ENCODE measurements at places on chromosomes 2 and 18. TPM values are rescaled to one million over a fixed set of nuclear protein-coding genes. Genes with fewer than 3 reads are reported as not detected.
A peak's percentile ranks its signal among the peaks of the same experiment; 100 is the strongest.

DNA sequence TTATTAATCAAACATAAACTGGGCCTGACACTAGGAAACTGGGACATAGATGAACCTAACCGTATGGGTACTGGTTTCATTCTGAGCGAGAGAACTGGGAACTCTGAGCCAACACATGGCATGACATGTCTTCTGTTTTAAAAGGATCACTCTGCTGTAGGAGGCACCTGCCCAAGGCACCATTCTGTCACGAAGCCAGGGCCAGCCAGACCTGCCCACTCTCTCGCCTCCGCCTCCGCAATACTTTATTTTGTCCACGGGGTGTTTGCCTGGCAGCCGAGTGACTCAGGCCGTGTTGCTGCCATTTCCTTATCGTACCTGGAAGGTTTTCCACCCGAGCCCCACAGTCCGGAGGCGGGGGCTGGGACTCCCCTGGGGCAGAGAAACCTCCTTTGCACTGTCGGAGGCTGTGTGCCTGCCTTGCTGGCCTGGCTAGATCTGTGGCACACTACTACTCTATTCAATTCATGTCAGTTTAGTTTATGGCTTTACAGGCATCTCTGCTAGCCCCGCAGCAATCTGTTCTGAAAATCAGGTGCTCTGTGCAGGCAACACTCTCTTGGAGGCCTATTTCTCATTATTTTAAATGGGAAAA lies 120.4 kb upstream of the ACKR3 start:
- no peak for DNase-seq

GRCh38 chr18:3607309-3608098 lies 157.5 kb downstream of the TGIF1 start:
- DNase-seq: no peak

DNA sequence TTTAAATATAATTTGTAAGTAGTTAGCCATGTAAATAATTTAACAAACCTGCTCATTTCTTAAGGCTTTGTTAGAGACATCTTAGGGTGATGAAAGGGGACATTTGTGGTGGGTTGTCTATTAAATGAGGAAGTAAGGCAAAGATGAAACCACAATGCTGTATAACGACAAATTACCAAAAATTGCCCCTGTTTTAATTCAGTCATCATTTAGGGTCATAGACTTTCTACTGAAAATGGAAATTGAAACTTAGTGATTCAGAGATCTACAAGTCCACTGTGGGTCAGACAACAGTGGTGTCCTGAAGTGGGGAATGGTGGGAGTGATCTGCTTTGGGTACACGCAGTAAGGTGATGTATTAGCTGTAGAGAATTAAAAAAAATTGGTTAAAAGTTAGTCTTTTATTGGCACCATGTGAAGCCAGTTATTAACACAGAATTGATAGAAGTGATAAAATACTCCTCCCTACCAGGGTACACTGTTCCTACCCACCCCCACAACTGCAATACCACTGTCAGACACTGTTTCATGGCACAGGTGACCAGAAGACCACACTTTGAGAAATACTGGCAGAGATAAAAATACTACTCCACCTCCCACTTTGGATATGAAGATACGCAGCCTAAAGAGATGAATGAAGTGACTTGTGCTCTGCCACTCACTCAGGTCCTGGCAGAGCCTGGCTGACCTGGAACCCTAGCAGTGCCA lies 13.4 kb downstream of the CERS6 start:
- DNase-seq: no peak

GRCh38 chr2:70087702-70088597 lies 673 bp downstream of the PCBP1 start:
- peak; percentile 73 for DNase-seq

DNA sequence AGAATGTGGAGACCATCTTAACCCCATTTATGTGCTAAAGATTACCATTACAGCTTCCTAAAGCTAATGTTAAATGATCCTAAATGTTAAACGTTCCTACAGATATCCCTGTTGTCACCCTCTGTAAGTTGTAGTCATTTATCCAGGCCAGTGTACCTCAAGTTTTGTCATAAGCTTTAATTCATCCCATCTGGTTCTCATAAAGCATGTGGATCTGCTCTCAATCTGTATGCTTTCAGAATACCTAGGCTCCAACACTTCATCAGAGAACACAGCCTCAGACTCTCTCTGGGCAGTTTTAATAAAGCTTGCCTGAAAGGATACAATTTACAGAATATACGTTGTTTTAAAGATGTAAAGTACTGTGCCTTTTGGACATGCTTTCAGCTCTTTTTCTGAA lies 4.2 kb upstream of the CCDC178 start:
- DNase-seq: no peak

GRCh38 chr2:202290316-202290715 lies 24.8 kb downstream of the NOP58 start:
- no peak for DNase-seq

GRCh38 chr2:60354713-60355112 lies 198.7 kb downstream of the BCL11A start:
- no peak for DNase-seq

DNA sequence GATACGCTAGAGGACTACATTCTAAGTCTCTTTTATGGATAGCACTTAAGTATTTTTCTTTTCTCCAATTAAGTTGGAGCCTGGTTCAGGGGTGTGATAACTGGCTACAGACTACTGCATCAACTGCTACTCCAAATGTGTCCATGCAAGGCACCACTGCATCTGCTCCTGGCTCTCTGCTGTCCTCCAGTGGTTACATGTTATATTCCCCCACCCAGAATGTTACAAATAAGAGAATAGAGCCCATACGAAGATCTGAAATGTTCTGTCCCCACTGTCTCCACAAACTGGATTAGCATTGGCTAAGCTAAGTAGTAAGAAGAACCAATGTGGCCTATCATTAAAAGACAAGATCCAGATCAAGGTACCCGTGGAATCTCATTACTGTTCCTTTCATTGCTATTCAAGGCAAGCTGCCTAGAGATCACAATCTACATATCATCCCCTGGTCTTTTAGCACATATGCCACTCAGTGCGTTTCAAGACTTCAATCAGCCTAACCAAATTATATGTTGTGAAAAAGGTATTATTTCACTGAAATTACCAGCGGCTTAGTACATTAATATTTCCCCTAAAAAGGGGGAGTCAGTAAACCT lies 308.3 kb upstream of the SLC8A1 start:
- no peak for DNase-seq

DNA sequence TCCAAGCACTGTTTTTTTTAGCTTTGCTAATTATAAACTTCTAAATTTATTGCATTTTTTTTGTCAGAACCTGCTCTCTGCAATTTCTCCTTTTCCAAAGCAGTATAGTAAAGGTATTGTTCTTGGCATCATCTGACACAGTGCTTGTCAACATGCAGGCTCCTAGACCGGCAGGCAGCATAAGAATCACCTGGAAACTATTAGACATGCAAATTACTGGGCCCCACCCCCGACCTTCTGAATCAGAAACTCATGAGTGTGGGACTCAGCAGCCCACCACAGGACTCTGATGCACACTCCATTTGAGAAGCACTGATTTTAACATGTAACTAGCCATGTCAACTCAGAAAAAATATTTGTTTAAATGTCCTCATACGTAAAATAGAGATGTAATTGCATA lies 551.1 kb upstream of the CELF4 start:
- no peak for DNase-seq

- DNase-seq: no peak
Observed at GRCh38 chr2:237530472-237531433, 35.6 kb upstream of the PRLH start.

- peak; percentile 68 for DNase-seq
Observed at GRCh38 chr2:136116813-136117390, 1.0 kb downstream of the CXCR4 start.

DNA sequence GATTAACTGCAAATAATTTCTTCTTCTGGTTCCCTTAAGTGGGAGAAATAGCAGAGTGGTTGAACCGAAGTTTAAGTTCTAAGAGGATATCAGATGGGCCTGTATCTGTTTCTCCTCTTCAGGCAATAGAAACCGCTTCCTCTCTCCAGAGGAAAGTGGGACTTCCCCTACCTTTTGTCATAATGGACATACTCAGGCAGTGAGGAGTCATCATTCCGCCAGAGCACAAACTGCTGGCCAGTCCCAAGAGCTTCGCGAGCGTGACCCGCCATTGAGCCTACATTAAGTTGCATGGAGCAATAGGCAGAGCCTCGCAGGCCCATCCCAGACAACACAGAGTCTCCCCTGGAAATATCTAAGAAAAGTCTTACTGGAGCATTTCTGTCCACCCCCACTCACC lies 158.9 kb downstream of the LDLRAD4 start:
- peak; percentile 49 for DNase-seq

- no peak for DNase-seq
Observed at GRCh38 chr2:98583816-98584618, 24.3 kb downstream of the COA5 start.

DNA sequence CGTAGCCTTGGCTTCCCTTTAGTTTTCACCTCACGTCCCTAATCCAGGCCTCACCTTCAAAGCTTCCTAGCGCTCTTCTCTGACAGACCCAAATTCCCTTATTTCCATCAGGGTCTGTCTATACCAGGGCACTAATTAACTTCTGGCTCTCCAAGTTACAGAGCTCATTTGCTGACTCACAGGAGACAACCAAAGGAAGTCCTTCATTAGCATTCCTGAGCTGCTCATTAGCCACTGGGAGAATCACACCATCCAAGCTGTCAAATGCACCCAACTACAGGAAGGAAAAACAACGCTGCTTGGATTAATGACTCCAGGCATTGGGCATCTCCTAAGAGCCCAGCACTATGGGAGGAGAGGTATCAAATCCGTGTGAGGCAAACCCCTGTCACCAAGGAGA lies 109.8 kb upstream of the ALK start:
- no peak for DNase-seq

DNA sequence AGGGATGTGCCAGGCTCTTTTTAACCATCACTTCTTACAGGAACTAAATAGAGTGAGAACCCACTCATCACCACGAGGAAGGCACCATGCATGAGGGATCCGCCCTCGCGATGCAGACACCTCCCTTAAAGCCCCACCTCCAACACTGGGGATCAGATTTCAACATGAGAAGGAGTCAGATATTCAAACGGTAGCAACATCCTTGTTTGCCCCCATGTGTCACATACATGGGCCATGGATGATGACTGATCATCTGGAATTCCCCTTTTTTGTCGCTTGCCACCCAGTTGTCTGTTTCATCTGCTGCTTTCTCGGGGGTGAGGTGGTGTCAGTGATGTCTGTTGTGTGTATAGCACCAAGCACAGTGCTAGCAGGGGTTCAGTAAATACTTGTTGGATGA lies 57.9 kb downstream of the NCK2 start:
- no peak for DNase-seq

DNA sequence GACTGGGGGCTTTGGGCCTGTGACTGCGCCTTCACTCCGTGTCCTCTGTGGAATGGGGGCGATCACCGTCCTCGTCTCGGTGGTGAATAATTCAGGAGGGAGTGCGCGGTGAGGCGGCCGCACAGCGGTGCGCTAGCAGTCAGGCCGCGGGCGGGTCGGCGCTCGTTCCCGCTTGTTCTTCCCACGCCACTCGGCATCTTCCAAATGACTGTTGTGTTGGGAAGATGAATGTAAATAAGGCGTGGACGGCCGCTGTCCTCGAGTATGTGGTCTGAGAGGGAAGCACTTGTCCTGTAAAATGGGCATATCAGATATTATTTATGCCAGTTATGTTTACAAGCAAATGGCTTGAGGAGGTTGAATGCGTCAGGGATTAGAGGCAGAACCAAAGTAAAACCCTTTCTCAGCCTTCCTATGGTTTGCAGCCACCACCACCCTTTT lies 608 bp upstream of the VPS4B start:
- DNase-seq: no peak

DNA sequence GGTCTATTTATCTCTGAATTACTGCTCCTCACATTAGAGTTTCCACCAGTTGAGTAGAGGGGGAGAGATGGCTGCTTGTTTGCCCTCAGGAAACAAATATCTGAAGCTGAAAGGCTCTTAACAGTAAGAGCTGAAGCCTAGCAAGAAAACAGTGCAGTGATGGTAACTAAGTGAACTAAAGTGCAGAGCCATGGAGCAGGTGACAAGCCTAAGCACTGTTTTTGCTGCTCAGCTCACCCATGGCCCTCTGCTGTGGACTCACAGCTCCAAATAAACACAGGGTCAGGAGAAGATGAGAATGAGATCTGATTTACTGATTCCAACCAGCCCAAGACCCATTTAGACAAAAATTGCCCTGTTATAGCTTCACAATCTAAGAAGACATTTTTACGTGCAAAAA lies 118.4 kb downstream of the ETAA1 start:
- DNase-seq: no peak

GRCh38 chr18:63224630-63225029 lies 94.9 kb downstream of the BCL2 start:
- no peak for DNase-seq

DNA sequence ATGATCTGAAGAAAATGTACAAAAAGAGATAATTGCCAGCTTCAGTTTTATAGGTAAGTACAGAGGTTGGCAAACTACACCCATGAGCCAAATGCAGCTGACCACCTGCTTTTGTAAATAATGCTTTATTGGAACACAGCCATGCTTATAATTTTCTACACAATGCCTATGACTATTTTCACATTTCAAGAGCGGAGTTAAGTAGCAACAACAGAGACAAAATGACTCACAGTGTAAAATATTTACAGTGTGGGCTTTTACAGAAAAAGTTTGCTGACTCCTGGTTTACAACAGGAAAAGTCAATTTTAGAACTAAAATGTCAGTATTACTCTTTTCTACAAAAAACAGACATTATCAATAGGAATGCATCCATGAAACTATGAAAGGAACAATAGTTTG lies 26.0 kb downstream of the CWC22 start:
- DNase-seq: no peak

DNA sequence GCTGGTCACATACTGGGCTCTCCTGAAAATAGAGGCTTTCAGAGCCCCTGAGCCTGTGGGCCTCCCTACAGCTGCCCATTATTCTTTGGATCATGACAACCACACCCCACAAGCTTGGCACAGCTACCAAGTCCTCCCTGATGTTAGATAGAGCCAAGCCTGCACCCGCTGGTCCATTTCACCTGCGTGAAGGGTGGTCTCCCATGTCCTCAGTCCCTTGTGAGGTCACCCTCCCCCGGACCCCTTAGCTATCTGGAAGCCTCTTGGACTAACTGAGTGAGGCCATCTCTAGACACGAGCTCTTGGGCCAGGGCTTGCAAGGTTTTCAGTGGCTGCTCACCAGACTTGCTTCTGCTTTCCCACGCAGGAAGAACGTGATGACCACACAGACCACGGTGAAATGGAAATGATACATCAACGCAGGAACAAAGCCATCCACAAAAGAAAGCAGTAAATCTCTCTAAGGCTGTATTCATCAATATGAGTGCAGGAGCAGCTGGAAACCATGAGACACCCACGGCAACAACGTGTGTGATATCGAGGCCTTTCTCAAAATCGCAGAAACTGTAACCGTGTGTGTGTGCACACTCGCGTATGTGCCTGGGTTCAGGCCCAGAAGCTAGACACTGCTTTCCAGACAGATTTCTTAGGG lies 10.1 kb upstream of the MAL start:
- DNase-seq: no peak

Gene STARD6
- total RNA-seq: not detected

Gene CGREF1
- total RNA-seq: not detected

Gene KCNG2
- total RNA-seq: 2.3 TPM

Gene MDH1B
- total RNA-seq: 23.9 TPM

Gene STK39
- total RNA-seq: 51.9 TPM

Gene CROCC2
- total RNA-seq: not detected

Gene ASTL
- total RNA-seq: not detected

Gene C1QL2
- total RNA-seq: not detected

Gene DYNC1I2
- 72.4 TPM for total RNA-seq

Gene DSG1
- total RNA-seq: 0.38 TPM

Gene CRYGC
- not detected for total RNA-seq

Gene GPR155
- 1.8 TPM for total RNA-seq

Gene TUBA3E
- total RNA-seq: not detected

Gene IGFBP5
- 41.5 TPM for total RNA-seq

Gene ANKRD62
- not detected for total RNA-seq

Gene FAM161A
- total RNA-seq: 7.4 TPM

Gene ACKR3
- total RNA-seq: 22.5 TPM

Gene MARCO
- total RNA-seq: 3.9 TPM
